Skeletal muscle tissue (tissue), 5 donors: ENCODE measurements at places on chromosomes 2 and 18. TPM values are rescaled to one million over a fixed set of nuclear protein-coding genes. Genes with fewer than 3 reads are reported as not detected.

Gene SCG2
- not detected for total RNA-seq

Gene CAPN13
- not detected for total RNA-seq

Gene SLC5A7
- under 0.01 TPM for total RNA-seq

Gene CHRND
- 32.9 TPM for total RNA-seq

Gene NPHP1
- total RNA-seq: 11.5 TPM

Gene UGT1A5
- not detected for total RNA-seq

Gene WNT6
- total RNA-seq: not detected

Gene IL1F10
- total RNA-seq: not detected

Gene PRKAG3
- total RNA-seq: 9.9 TPM

Gene ELOA2
- total RNA-seq: not detected

Gene LTBP1
- total RNA-seq: 78.8 TPM

Gene C1GALT1C1L
- 1.0 TPM for total RNA-seq

Gene TANC1
- total RNA-seq: 38.1 TPM

Gene CFAP221
- 1.0 TPM for total RNA-seq

Gene TMEM182
- total RNA-seq: 152 TPM

Gene PCARE
- under 0.01 TPM for total RNA-seq

Gene SCTR
- total RNA-seq: not detected

Gene GBX2
- total RNA-seq: not detected

Gene ZNF385B
- total RNA-seq: 1.0 TPM

Gene DUSP2
- total RNA-seq: 4.2 TPM

Gene KCNS3
- total RNA-seq: 12.5 TPM

Gene RNU2-63P
- total RNA-seq: not detected

Gene BCL2
- 39.1 TPM for total RNA-seq

Gene TFCP2L1
- total RNA-seq: under 0.01 TPM

Gene PLB1
- total RNA-seq: 1.0 TPM

Gene FAM124B
- total RNA-seq: 12.5 TPM

Gene TIGD1
- total RNA-seq: 3.7 TPM

Gene NEB
- total RNA-seq: 833 TPM

Gene SCYGR4
- total RNA-seq: not detected

Gene THUMPD2
- 11.5 TPM for total RNA-seq

Gene MTA3
- total RNA-seq: 26.6 TPM

Gene PDCL3
- 15.7 TPM for total RNA-seq

Gene RAB6D
- total RNA-seq: not detected

Gene PDE1A
- total RNA-seq: 9.9 TPM

Gene ADCY3
- total RNA-seq: 13.6 TPM

Gene PROM2
- total RNA-seq: under 0.01 TPM

Gene NFATC1
- total RNA-seq: 10.4 TPM

Gene LAMA1
- 4.2 TPM for total RNA-seq

Gene POLR1A
- 13.6 TPM for total RNA-seq

Gene KIF5C
- total RNA-seq: 1.0 TPM

Gene RTP5
- not detected for total RNA-seq

Gene MOCOS
- 0.52 TPM for total RNA-seq

Gene CCDC102B
- 21.9 TPM for total RNA-seq

Gene NPAS2
- total RNA-seq: 7.8 TPM
